ENCODE measurements at places on chromosomes 6 and 20.

DNA sequence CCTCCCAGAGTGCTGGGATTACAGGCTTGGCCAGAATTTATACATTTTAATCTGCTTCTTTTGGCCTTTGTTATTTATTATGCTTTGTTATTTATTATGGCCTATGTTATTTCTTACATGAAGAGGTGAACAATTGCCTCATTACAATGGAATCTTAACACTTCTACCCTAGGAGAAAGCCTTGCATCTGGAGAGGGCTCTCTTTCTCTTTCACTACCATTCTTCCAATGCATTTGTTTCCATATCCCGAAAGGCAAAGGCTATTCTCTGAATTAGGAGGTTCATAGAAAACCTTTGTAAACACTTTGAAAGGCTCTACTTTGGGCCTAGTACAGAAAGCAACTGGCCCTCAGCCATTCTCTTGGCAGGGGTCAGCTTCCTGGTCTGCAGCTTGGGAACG lies 19.9 kb upstream of the DEK start:
- no peak for DNase-seq

GRCh38 chr20:32606107-32606506 lies 21.0 kb upstream of the NOL4L start:
- no peak for DNase-seq

DNA sequence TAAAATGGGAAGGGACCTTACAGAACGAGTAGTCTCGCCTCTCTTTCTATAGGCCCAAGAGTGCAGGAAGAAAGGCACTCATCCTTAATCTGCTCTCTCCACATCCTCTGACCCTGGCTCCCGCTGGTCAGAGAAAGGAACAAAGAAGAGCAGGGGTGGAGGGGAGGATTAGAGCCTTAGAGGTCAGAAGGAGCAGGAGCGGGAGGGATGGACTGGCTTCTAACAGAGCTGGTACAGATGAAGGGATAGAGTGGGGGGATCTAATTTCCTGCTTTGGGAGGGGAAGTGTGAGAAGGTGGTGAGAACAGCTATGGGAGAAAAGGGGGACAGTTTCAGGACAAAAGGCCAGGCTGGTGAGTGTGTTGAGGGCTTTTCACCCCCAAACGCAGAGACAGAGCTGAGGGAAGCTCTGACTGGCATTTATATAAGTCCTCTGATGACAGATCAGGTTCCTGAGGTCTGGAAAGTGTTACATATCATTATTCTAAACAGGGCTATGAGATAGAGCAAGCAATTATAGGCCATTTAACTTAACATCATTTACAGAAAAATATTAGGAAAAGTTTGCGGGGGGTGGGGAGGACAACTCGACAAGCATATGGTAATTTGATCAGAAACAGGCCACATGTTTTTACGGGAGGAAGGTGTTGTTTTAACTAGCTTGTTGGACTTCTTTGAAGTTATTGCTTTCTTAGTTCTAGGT lies 111.1 kb downstream of the FOXC1 start:
- DNase-seq = no peak

- no peak for DNase-seq
These were observed 48.0 kb downstream of the TMEM170B start for GRCh38 chr6:11585426-11586016.

- no peak for DNase-seq
These were observed 52.7 kb downstream of the TOP1 start for GRCh38 chr20:41081276-41081814.

DNA sequence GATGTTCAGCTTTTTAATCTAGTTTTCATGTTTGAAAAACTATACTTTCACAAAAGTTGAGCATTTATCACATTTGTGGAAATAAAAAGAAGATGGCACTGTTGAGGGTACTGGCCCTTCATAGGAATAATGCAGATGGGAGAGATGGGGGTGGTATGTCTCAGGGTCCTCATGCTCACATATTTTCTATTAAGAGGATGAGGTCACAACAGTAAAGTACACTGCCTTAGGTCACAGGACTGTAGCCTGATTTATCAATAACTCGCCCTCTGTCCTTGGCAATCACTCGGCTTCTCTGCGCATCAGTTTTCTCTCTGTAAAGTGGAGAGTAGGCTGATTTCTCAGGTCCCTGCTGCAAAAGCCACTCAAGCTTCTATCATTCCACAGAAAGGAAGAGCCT lies 55.9 kb downstream of the PPP1R3G start:
- no peak for DNase-seq

DNA sequence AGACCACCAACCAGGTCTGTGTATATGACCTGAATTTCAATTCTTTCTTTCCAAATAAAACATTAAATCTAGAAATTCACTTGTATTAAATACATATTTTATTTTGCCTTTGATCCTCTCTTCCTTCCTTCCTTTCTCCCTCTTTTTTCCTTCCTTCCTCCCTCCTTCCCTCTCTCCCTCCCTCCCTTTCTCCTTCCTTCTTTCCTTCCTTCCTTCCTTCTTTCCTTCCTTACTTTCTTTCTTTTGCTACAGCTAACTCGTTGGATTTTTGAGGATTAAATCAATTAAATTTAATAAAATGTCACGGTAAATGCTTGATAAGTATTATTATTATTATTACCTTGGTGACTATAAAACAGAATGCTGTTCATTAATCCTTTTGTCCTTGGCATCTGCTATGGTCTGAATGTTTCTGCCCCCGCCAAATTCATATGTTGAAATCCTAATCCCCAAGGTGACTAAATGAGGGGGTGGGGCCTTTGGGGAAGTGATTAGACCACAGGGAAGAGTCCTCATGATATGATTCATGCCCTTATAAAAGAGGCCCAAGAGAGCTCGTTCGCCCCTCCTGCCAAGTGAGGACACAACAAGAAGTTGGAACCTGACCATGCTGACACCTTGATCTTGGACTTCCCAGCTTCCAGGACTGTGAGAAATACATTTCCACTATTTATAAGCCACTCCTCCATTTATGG lies 67.6 kb upstream of the BTBD3 start:
- no peak for DNase-seq

- DNase-seq = no peak
These were observed 22.5 kb downstream of the KLHL32 start for GRCh38 chr6:96947055-96947454.

DNA sequence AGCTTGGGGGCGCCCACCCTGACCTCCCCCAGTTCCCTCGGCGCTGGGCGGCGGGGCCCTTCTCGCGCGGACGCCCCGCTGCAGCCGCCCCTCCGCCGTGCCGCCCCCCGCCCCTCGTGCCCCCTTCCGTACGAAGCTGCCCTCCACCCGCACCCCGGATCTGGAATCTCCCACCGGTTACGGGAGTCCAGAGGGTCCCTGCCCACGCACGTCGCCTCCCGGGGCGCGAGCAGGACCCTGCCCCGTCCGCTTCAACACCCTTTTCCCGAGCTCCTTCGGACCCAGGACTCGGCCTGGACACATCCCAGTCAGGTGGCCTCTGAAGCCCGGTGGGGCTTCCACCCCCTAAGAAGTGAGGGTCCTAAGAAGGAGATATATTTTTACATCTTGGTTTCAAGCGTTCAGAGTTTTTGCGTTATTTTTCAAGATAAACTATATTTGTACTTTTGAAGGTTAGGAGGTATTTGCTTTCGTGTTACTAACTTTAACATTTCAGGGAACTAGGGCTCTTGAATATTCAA lies 506 bp downstream of the ARFGAP1 start:
- no peak for DNase-seq

- no peak for DNase-seq
These were observed 86.2 kb upstream of the PTPRK start for GRCh38 chr6:128606611-128607010.

DNA sequence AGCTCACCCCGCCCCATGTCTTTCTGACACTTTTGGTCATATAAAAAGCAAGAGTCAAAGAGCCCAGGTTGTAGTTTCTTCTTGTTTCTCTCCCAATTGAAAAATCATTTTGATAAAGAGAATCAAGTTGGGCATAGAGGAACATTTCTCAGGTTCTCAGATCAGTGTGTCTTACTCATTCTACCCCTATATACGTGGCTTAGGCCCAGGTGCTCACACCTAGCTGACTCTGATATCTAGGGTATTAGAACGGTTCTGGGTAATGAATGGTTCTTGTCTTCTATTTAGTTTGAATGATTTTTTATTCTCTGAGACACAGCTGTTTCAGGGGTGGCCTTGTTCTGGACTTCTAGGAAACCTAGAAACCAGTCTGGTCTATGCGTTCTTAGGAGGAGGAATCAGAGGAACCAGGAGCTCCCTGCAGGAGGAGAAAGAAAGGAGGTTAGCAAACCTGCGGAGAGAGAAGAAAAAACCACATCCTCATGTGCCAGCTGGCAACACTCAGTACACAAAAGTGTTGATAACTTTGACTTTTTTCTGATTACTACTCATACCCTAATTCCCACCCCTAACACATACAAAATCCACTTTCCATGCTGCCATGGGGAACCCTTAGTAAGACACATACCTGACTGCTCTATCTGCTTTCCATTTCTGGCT lies 178.0 kb downstream of the CLIC5 start:
- no peak for DNase-seq

DNA sequence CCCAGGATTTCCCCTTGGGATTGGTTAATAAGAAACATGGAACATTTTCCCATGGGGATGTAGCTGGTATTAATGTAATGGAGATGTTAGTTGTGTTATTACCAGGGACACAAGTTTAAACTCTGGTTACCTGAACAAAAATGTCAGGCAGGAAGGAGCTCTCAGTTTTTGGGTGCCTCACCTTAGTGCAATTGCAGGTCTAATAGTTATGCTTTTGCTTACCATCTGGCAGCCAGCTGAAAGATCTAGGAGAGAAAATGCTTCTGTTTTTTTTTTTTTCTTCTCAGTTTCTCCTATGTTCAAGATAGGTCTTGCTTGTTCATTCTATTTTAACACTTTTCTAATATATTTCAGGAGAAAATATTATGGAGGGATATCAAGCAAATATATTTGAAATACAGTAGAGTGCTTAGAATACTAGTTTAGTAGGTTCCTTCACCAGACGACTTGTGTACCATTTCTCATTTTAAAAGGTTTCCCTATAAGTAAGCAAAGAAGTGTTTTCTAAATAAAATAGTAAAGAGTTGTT lies 4.2 kb upstream of the UBE2J1 start:
- DNase-seq = no peak

- DNase-seq = no peak
These were observed 82.0 kb downstream of the PKIB start for GRCh38 chr6:122692175-122692598.

Measured in femur (tissue), 1 donor.